Fibroblast of skin of right quadriceps (primary cell): ENCODE measurements at places on chromosomes 16 and 17.

DNA sequence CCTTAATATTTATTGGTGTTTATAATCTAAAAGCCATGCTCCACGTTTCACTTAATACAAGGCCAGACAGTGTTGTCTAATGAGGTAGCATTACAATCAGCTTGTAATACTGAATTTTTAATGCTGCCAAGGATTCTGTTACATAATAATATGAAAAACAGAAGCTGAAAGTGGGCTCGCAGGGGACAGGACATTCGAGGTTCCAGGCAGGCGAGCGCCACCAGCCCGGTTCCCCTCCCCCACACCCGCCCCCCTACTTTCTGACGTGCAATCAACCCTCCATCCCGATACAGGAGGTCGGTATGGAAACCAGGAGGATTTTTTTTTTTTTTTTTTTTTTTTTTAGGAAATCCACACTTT lies 6.2 kb upstream of the ZFHX3 start:
- no peak for DNase-seq

DNA sequence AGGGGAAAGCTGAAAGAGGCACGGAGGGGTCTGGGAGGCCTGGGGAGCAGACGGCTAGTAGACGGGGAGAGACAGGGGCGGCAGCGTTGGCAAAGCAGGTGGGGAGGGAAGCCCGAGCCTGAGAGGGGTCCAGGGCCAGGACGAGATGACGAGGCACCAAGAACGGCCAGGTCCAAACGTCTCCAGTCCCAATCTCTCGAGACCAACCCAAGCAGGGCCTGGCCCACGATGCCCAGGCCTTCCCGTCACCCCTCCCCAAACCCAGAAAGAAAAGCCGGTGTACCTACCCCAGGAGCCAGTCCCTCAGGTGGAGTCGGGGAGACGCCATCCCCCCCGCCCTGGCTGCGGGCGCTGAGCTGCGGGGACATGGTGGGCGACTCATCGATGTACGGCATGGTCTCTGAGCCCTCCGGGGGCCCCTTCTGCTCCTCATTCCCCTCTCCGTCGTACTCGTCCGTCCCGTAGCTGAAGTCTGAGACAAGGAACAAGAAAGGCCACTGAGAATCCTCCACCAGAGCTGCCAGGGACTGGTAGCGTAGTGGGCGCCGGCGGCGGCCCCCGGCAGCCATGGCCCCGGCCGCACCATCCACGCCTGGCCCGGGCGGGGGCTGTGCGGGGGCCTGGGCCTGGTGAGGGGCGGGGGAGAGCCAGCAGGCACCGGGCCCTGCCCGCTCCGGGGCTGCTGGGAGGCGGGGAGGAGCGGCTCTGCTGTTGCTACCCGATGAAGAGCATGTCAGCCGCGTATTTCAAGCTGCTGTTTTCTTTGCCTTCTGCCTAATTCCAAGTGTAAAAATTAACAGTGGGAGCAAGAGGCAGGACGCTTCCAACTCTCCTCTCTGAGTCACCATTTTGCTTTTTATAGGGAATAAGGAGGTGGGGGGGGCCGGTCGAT lies 54.6 kb downstream of the ABR start:
- no peak for DNase-seq

GRCh38 chr17:49677134-49677932 lies 564 bp downstream of the SPOP start:
- peak; percentile 92 for DNase-seq

DNA sequence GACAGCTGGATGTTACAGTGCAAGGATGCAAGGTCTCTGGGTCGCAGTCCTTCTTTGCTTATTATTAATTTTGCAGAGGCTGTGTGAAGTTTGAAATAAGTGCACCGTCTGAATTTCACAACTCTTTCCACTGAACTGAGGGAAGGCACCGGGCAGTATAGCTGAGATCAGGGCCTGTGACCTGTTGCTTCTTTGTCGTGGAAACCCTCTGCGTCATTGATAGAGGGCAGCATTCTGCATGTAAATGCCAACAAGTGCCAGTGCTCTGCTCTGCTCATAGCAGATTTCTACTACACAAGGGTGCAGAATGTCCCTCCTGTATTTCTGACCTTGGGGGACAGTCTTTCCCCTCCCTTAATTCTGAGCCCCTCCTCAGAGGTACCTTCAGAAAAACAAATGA lies 26.0 kb downstream of the CD300LF start:
- DNase-seq, result no peak

GRCh38 chr16:4597174-4597573 lies 17.5 kb downstream of the UBALD1 start:
- no peak for DNase-seq

GRCh38 chr17:66260275-66260674 lies 31.1 kb upstream of the APOH start:
- no peak for DNase-seq

DNA sequence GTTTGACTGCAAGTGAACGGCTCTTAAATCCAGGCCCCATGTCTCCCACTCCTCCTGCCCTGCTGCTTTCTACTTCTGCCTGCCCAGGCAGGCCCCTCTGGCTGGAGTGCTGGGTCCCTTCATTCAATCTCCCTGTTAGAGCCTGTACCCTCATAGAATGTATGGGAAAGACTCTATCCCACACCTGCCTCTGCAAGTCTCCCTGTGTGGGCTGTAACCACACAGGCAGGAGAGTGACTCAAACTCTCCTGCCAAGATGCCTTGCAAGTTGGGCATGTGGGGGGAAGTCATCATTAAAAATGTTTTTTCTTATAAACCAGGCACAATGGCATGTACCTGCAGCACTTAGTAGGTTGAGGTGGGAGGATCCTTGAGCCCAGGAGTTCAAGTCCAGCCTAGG lies 77.5 kb downstream of the PLXDC1 start:
- no peak for DNase-seq

DNA sequence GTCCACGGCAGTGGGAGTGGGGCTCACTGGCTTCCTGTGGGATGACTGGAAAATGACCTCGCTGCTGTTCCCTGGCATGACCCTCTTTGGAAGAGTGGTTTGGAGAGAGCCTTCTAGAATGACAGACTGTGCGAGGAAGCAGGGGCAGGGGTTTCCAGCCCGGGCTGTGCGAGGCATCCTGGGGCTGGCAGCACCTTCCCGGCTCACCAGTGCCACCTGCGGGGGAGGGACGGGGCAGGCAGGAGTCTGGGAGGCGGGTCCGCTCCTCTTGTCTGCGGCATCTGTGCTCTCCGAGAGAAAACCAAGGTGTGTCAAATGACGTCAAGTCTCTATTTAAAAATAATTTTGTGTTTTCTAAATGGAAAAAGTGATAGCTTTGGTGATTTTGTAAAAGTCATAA lies 7.8 kb upstream of the RNF213 start:
- DNase-seq, result peak; percentile 22

DNA sequence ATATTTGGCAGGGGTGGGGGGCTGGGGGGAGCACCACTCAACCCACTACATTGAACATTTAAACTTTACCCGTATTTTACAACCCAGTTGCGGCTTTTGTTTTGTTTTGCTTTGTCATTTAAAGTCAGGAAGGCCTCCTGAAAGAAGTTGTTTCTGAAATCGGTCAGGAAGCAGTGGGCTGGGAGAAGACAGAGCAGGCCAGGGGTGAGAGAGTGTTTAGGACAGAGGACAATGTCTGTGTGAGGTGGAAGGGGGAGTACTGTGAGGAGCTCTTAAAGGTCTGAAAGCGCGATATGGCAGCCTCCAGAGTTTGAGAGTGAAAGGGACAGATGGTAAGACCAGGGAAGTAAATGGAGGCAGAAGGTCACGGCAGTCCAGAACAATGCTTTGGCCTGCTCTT lies 6.1 kb upstream of the WFIKKN2 start:
- no peak for DNase-seq

DNA sequence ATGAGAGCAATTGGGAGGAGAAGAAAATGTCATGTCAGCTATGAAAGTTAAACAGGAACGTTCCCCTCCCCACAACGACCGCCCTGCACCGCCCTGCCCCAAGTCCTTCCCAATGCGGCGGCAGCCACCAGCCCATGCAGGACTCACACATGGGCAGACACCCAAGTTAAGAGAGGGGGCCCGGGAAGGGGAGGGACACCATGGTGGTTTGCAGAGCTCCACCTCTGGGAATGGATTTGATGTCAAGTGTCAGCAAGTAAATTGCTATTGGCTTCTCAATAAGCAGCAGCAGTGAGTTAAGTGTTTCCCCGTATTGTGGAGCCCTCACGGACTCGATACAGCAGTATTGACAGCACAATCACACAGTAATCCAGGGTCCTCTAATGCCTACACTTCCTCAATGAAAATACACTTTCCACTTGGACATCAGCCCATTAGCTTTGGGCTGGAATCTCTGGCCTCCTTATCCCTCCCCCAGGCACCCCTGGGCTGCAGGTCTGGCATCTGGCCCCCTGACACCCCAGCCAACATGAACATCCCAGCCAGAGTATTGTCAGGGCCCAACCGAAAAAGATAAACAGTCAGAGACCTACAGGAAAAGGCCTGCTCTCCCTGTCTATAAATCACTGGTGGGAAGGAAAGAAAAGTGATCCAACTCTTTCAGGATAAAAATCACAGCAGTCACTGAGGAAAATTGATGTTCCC lies 22.6 kb downstream of the ZFHX3 start:
- DNase-seq, result peak; percentile 46

GRCh38 chr16:82184213-82184612 lies 14.2 kb upstream of the MPHOSPH6 start:
- DNase-seq, result no peak

GRCh38 chr16:64615630-64616280 lies 506.1 kb downstream of the CDH11 start:
- peak; percentile 39 for DNase-seq

- DNase-seq, result peak; percentile 3
Observed at GRCh38 chr16:78365366-78365765, 265.9 kb downstream of the WWOX start.

DNA sequence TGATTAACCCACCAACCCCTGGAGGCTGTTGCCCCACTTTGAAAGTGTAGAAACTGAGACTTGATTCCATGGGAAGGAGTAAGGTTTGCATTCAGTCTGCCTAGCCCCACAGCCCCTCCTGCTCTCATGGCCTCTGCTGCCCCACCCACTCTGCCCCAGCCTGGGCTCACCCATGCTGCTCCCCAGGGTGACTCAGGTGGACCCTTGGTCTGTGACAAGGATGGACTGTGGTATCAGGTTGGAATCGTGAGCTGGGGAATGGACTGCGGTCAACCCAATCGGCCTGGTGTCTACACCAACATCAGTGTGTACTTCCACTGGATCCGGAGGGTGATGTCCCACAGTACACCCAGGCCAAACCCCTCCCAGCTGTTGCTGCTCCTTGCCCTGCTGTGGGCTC lies 6.5 kb downstream of the PRSS41 start:
- no peak for DNase-seq

GRCh38 chr17:75611851-75612429 lies 21.3 kb upstream of the SMIM5 start:
- no peak for DNase-seq

- DNase-seq, result no peak
Observed at GRCh38 chr16:25395528-25395927, 137.9 kb upstream of the ZKSCAN2 start.

DNA sequence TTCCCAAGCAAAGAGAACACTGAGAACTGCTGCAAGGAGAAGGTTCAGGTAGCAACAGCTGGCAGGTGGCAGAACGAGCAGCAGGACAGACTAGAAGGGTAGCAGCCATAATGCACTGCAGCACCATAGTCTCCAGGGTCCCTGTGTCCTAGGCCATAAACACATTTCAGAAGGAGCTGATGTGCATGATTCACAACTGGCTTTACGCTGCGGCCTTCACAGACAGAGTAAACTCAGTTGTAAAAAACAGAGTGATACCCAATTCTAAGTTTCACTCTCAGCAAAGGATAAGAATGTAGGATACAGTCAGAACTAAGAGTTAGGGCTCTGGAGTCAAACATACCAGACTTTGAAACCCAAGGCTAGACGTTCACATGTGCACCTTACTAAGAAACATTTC lies 24.4 kb downstream of the ARHGAP17 start:
- no peak for DNase-seq

GRCh38 chr17:50557630-50558029 lies 2.9 kb upstream of the CACNA1G start:
- no peak for DNase-seq

DNA sequence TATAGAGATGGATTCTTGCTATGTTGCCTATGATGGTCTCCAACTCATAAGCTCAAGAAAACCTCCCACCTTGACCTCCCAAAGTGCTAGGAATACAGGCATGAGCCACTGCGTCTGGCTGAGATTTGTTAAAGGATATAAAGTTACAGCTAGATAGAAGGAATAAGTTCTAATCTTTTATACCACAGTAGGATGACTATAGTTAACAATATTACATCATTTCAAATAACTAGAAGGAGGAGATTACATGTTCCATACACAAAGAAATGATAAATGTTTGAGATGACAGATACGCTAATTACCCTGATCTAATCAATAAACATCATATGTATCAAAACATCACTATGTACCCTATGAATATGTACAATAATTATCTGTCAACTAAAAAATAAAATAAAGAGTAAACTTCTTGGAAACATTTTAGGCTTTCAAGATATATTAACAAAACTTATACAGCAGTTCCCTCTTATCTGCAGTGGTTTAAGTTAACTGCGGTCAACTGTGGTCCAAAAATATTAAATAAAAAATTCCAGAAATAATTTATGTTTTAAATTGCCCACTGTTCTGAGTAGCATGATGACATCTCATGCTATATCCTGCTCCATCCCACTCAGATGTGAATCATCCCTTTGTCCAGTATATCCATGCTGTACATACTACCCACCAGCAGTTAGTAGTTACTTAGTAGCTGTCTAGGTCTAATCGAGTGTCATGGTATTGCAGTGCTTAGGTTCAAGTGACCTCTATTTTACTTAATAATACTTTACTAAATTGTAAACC lies 129.2 kb upstream of the NACA2 start:
- DNase-seq, result peak; percentile 8

DNA sequence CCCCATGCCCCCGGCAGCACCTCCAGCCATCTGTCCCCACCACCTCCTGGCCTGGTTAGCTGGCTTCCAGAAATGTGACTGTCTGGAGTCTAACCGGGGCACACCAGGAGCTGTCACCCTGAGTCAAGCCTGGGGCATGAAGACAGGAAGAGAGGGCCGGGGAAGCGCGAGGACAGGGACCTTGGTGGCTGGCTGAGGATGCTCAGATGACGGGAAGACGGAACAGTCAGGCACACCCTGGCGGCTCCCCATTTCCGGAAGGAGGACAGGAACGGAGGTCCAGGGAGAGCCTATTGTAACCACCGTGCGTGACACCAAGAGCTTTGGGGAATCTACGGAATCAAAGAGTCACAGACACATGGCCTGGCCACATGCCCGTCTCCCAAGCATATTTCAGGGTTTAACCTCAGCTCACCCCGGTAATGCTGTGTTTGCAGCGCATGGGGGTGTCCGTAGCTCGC lies 51.7 kb downstream of the SDK2 start:
- DNase-seq, result no peak

GRCh38 chr16:47395733-47396498 lies 64.9 kb downstream of the ITFG1 start:
- DNase-seq, result no peak
